AG08396 (cell line): ENCODE measurements at places on chromosomes 16 and 17.
A peak's percentile ranks its signal among the peaks of the same experiment; 100 is the strongest.

DNA sequence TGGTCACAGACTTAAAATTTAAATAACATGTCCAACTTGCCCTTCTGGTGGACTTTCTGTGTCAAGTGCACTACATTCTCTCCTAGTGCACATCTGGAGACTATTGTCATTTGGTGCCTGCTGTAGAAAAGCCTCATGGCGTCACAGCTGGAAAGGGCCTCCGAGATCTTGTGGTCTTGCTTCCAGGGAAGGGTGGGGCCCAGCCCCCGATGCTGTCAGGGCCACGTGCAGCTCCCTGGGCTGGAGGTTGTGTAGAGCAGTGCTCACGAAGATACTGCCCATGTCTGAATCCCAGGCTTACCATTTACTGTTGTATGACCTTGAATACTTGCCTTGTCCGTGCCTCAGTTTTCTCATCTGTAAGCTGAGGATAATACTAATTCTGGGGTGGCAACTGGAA lies 6.8 kb upstream of the MPRIP start:
- DNase-seq = no peak

GRCh38 chr16:57623251-57624043 lies 5.0 kb upstream of the ADGRG1 start:
- DNase-seq = no peak

DNA sequence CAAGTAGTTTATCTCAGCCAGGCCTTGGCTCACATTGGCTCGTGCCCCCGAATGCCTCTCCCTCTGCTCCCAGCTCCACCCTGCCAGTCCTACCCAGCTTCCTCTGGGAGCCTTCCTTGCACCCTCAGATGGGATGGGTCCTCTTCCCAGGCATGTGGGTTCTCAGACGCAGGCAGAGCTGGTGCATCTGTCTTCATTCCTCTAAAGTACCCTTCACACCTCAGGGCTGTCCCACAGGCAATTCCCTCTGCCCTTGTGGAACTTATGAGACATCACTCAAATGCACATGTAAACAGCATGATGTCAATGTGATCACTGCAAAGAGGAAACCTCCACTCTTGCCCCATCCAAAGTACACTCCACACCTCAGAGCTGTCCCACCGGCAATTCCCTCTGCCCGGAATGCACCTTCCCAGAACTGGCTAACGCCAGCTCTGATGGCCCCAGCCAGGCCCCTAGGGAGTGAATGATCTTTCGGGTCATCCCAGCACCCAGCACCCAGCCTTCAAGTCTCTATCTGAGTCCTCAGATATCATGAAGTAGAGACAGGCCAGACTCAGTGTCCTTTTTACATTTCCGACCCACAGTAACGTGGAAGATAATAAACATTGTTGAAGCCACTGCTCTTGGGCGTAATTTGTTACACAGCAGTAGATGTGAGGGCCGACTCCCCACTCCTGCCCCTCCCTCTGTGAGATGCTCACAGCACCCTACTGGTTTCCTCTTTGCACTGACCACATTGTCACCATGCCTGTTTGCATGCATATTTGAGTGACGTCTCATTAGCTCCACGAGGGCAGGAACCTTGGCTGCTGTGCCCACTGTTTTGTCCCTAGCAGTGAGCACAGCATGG lies 85.4 kb downstream of the N4BP1 start:
- DNase-seq = no peak

GRCh38 chr16:74999219-74999608 lies 390 bp downstream of the ZNRF1 start:
- DNase-seq = peak; percentile 70

DNA sequence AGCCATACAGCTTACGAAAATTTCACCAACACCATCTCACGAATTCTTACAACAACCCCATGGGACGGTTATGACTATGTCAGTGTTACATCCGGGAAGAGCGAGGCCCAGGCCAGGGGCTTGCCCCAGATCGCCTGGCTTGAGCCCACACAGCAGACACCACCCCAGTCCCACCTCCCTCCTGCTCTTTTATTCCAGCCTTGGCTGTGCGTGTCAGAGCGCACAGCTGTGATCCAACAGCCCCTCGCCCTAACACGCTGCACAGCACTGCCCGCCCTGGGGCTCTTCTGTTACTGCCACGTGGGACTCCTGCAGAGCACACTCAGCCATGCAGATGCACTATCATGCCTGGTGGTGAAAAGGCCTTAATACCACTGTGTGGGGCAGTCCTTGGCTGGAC lies 127.9 kb downstream of the ENGASE start:
- no peak for DNase-seq

DNA sequence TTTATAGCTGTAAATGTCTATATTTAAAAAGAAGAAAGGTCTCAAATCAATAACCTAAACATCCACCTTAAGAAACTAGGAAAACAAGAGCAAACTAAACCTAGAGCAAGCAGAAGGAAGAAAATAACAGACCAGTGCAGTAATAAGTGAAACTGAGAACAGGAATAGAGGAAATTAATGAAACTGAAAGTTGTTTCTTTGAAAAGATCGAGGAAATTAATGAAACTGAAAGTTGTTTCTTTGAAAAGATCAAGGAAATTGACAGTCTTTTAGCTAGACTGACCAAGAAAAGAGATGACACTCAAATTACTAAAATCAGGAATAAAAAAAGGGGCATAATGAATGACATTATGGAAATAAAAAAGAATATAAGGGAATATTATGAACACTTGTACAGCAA lies 46.4 kb downstream of the SLFN5 start:
- no peak for DNase-seq

DNA sequence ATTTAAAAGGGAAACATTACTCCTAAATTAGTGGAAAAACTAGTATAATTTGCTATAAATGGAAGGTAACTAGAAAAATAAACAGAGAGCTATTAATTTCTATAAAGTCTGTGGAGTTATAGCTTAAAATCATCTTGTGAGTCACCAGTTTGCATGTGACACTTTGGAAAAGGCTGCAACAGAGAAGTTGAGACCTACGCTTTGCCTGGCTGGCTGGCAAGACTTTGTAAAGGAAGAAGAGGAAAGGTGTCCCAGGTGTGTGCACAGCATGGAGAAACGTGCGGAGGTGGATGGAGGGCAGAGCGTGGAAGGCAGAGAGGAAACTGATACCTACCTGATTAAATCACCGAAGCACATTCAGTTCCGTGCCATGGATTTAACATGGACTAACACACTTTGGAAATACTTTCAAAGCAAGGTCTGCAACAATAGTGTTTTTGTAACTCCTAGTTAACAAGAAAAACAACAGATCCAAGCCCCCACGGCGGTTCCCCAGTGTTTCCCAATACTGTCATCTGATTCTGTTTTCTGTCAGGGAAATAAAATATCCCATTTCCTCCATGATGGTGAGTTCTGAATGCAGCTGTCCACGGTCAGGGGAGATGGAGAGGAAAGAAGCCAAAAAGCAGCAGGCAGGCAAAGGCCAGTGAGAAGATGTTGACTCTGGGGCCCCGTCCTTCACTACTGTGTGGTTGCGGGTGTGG lies 134.8 kb downstream of the XYLT1 start:
- no peak for DNase-seq

- DNase-seq = no peak
Measured at GRCh38 chr17:11296994-11297393, 56.0 kb downstream of the SHISA6 start.

GRCh38 chr17:55224746-55225145 lies 40.0 kb upstream of the HLF start:
- no peak for DNase-seq

GRCh38 chr16:81061871-81062608 lies 15.0 kb downstream of the C16orf46 start:
- no peak for DNase-seq

DNA sequence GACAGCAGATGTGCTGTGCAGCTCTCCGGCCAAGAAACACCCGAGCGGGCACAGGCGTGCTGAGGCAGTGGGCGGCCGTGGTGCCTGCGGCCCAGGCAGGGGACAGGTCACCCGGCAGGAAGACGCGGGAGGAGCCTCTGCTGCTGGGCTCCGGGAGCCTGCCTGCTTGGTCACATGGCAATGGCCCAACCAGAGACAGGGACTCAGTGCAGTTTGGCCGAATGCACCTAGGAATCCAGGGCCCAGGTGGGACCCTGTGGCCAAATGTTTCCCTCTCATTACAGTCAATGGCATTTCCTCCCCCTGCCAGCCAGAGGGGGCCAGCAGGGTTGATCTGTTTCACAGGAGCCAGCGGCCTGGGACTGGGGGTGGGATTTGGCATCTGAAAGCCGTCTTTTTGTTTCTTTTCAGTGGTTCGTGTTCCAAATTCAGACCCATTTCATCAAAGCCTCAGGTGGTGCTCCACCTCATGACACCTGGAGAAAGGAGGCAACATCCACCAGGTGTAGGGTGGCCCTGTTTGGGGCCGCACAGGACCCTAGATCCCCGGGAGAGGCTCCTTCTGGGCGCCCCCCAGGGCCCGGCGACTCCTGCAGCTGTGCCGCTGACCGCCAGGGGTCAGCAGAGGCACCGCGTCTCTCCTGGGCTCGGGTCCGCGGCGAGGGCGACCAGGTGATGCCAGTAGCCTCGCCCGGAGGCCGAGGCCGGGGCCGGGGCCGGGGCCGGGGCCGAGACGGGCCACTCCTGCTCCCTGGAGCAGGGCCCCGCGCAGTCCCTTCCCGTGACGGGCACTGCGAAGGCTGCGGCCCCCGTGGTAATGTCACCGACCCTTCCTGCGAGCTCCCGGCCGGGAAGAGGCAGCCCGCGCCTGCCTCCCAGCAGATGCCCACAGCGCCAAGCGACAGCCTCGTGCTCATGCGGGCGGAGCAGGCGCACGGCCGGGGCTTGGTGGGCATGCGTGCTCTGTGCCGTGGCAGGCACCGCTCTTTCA lies 118.5 kb downstream of the C16orf78 start:
- DNase-seq = peak; percentile 82

DNA sequence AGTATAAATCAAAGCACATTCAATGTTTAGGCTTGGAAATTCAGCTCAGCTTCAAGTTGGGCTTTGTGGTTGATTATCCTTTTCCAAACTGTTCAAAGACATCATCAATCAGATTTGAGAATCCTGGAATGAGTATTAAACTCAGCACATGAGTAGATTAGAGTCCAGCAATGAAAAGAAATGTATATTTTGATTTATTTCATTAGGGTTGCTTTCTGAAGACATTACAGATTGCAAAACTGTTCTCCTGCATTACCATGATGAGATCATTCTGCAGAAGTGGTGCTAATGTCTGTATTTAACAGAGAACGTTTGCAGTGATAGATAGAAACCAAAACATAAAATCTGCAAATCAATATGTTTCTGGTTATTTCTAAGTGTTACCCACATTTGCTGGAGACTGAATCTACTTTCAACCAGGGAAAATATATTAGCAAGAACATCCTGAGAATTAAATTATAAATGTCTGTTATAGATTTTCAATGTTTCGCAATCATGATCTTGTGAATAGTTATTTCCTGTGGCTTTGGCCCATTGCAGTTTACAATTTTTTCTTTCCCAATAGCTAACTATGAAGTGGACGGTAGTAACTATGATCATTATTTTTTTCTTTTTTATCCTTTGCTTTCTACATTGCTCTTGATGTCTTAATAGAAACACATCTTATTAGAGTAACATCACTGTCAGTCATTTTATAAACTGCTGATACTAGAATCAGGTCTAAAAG lies 1125.7 kb upstream of the GOT2 start:
- no peak for DNase-seq

DNA sequence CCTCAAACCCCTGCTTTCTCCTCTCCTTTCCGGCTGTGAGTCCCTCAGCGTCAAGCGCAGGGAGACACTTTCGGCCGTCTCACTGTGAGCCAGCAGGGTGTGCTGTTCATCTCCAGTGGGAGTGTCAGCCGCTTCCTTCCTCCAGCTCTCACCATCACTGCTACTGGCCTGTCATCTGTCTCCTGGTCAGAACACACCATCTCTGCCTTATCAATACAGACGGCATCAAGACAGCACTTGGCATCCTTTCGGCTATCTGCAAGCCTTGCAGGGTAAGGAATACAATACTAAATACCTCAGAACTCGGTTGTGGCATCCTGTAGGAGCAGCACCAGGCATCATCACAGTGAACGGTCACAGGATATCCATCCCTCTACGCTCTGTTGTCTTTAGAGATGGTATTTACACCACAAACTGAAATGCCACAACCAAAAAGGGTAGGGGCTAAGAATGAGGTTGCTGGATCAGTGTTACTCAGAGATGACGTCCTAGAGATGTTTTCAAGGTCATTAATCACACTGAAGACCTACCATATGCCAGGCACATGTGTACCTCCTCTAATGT lies 20.7 kb upstream of the CMTM4 start:
- peak; percentile 56 for DNase-seq

GRCh38 chr16:51854401-51854951 lies 692.5 kb downstream of the TOX3 start:
- no peak for DNase-seq

DNA sequence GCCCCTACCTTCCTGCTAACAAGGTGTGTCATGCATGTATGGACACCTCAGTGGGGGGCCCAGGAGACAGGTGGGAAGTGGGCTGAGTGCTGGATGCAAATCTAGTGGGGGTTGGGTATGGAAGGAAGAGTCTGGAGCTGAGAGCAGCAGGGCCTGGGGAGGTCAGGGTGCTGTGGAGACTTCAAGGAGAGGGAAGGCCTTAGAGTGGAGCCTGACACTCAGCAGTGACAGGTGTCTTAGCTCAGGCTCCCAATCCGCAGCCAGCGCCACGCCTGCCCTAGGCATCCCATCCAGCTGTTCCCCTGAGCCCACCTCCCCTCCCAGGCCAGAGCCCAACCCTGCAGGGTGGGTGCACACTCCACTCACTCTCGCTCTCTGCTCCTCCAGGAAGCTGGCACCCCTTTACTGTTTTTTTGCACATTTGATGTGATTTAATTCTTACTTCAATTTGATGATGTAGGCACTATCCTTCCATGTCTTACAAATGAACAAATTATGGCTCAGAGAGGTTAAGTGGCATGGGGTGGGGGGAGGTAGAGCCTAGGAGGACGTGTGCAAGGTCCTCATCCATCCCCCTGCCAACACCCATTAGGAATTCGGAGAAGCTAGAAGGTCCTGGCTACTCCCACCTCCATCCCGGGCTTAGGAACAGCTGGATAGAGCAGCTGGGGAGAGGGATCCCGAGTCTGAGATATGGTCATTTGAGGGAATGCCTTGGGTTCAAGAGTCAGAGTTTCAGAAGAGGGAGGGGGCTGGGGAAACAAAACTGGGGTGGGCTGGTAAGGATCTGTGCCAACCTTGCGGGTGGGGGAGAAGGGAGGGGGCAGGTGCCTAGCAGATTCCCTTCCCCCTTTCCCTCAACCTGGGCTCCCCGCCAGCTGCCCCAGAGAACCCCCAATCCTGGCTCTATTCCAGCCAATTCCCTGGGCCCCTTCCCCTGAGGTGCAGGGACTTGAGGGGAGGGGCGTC lies 2.1 kb downstream of the FAM171A2 start:
- no peak for DNase-seq

DNA sequence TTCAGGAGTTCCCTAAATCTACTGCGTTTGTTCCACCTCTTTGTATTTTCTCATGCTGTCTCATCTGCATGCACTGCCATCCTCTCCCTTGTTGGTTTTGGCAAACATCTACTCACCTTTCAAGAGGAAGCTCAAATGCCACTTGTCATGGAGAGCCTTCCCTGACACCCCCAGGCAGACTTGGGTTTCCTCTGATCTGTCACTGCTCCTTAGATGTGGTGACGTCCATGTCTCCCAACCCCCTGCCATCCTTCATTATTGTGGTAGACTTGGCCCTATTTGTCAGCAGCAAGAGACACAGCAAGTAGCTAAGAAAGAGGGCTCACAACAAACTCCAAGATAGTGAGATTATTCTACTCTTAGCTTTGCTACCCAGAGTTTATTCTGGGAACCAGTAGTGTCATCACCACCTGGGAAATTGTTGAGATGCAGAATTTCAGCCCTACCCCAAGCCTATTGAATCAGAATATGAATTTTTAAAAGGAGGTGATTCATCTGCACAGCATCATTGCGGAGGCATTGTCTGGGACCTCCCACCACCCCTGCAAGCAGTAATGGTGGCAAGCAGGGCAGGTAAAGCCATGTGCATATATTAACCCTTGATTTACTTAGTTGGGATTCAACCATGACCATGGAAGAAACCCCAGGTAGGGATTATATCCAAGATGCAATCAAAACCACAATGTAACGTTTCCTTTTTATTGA lies 248.9 kb downstream of the SHISA9 start:
- DNase-seq = no peak
